ENCODE measurements at places on chromosomes 11 and 22.

DNA sequence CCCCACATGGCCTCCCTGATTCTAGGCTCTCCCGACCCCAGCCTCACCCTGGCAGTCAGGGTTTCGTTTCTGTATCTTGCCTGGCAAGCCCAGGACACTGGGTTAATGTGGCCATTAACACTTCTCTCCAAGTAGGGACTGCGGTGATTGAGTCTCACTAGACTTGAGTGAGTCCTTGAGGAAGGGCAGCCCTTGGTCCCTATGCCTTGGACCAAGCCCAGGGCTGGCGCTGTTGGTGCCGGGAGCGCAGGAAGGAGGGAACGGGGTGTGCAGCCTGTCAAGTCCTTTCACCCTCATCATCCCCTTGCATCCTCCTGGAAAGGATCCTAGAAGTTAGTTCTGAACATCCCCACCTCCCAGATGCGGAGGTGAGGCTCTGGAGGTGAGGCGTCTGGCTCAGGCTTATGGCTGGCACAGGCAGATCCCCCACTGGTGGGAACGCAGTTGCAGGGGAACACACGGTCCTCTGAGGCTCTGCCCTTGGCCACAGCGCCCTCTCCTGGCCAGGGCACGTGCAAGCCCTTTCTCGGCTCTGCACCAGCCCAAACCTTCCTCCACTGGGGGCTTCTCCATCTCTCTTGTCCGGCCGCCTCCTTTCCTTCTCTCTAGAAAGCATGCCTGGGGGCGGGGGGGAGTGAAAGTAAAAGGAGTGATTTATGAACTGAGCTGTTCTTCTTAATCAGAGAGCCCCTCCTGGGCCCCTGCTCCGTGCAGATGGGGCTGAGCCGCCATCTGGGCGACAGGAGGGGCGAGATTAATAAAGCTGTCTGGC lies 56.7 kb downstream of the TP53I11 start:
- peak; percentile 25 for DNase-seq

DNA sequence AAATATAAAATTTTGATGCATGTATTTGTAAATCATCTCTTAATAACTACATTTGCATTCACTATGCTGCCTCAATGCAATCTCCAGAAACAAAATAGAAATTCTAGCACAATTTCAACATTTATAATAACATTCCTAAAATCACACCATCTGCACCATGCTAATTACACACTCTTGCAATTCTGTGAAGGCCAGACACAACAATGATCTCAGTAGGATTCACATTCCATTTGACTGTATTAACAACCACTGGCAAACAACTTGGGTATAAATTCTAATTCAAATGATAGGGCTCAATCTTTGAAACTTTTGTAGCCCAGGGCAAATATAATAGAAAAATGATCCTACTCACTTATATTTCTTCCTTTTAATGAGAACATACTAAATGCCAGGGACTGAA lies 25.9 kb downstream of the RAB6A start:
- no peak for DNase-seq

- no peak for DNase-seq
These were observed 38.5 kb upstream of the GRAMD4 start for GRCh38 chr22:46581538-46582244.

- no peak for DNase-seq
These were observed 42.2 kb downstream of the UBASH3B start for GRCh38 chr11:122697636-122698167.

- no peak for DNase-seq
These were observed 1.9 kb upstream of the DEPDC7 start for GRCh38 chr11:33013755-33014154.

DNA sequence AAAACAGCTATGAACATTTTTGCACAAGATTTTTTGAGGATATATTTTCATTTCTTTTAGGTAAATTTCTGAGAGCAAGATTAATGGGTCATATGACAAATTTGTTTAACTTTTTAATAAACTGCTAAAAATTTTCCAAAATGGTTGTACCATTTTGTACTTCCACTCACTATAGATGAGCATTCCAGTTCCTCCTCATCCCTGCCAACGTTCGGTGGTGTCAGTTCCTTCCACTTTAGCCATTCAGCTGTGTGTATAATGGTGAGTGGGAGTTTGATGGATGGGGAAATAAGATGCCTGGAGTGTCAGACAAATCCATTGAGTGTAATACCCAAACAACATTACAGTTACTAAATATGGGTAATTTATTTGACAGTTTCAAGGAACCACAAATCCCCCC lies 49.7 kb downstream of the MIAT start:
- DNase-seq: no peak

- DNase-seq: no peak
These were observed 6.0 kb upstream of the CD248 start for GRCh38 chr11:66322732-66323427.

DNA sequence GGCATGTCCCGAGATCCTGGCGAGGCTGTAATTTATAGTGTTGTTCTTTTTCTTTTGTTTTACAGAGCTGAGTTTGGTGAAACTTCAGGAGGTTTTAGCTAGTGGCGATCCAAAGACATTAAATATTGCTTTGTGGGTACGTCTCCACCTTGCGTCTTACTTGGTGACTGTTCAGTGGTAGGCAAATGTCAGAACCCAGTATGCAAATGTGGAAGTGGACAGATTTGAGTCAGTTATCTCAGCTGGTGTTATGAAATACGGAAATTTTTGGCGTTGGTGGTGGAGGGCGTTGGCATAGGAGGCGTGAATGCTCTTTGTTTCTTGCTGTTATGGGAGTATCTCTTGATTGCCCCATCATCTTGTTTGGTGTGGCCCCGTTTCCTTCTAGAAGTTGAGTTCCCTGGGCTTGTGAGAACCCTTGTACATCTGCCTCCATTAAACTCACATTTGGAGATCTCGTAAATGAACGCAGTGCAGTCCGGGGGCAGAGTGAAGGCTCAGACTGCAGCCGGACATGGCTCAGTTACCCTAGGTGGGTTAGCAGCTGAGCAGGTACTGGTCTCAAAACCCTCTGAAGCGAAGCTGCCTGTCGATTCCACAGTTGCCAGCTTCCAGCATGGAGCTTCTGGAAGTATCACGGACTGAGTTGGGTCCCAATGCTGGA lies 39.9 kb downstream of the PTPRJ start:
- DNase-seq: no peak

DNA sequence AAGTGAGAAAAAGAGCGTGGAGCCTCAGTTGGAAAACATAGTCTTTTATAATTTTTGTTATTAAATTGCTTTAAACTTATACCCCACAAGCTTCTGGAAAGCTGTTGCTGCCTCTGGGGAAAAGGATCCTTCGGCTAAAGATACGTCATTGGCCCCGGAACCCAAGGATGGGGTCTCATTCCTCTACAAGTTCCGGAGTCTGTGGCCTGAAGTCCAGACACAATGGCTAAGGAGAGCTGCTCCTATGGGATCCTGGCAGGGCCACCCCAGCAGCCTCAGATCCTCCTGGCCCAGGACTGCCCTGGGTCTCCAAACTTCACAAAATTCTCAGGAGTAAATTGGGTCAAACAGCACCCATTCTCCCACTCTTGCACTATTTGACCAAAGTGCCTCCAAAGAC lies 5.9 kb downstream of the WT1 start:
- no peak for DNase-seq

DNA sequence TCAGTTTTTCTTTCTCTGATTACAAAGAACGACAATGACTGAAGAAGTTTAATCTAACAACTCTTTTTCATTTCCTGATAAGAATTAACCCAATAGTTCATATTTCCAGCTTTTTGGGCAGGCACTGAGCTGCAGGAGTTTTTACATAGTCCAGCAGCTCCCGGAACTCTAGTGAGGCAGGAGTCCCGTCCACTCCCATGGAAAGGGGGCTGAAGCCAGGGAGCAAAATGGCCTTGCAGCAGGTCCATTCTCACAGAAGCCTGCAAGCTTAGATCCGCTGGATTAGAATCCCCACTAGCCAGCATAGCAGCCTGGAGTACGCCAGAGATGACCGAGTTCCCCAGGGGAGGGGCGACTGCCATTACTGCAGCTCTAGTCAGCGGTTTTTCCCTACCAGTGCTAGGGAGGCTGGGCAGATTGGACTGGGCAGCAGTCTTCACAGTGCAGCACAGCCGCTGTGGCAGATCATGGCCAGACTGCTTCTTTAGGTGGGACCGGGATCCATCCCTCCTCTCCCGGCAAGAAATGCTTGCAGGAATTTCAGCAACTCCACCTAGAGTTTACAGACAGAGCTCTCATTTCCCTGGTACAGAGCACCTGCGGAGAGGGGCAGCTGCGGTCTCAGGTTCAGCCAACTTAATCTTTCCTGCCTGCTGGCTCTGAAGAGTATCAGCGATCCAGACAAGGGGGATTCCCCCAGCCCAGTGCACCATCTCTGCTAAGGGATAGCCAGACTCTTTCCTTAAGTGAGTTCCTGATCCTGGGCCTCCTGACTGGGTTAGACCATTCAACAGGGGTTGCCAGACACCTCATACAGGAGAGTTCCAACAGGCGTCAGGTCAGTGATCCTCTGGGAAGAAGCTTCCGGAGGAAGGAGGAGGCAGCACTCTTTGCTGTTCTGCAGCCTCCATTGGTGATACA lies 742 bp upstream of the CASP4 start:
- DNase-seq: no peak

- peak; percentile 28 for DNase-seq
These were observed at the start of gene STK33 for GRCh38 chr11:8593935-8594909. TSS of gene STK33 (minus strand) at chr11:8594228. CDS start at chr11:8474905, 119,323 bp downstream.

DNA sequence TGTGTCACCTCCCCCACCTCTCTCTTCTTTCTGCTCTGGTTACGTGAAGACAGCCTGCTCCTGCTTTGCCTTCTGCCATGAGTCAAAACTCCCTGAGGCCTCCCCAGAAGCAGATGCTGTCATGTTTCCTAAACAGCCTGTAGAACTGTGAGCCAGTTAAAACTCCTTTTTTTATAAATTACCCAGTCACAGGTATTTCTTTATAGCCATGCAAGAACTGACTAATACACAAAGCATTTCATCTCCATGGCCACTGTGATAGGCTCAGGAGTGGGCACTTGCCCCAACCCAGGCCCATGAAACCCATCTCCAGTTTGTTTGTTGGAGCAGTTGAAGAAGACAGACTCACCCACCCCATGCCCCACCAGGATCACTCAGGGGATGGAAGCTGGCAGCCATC lies 253.3 kb upstream of the ISX start:
- no peak for DNase-seq

GRCh38 chr22:35403356-35403755 lies 3.4 kb downstream of the MCM5 start:
- DNase-seq: no peak

Data from stimulated activated CD4-positive, alpha-beta T cell treated with anti-CD3 and anti-CD28 coated beads, Interleukin-12 subunit alpha, Interleukin-12 subunit beta, amount 100 ng/mL, for 48 hours (primary cell).